Fibroblast of upper back skin (primary cell): ENCODE measurements at places on chromosomes 7 and 10.

- no peak for DNase-seq
These were observed 75.5 kb downstream of the HTR5A start for GRCh38 chr7:155145477-155146255.

GRCh38 chr10:51675088-51675487, 24.3 kb downstream of the CSTF2T start:
- no peak for DNase-seq

- DNase-seq: no peak
These were observed 153.6 kb downstream of the TYW1B start for GRCh38 chr7:72674394-72674793.

GRCh38 chr7:116211006-116211912, 920 bp downstream of the TES start:
- peak; percentile 89 for DNase-seq

GRCh38 chr10:31756729-31757110, 171.9 kb downstream of the ARHGAP12 start:
- DNase-seq: no peak

- no peak for DNase-seq
These were observed 70.8 kb downstream of the LRRC17 start for GRCh38 chr7:102983602-102984001.

DNA sequence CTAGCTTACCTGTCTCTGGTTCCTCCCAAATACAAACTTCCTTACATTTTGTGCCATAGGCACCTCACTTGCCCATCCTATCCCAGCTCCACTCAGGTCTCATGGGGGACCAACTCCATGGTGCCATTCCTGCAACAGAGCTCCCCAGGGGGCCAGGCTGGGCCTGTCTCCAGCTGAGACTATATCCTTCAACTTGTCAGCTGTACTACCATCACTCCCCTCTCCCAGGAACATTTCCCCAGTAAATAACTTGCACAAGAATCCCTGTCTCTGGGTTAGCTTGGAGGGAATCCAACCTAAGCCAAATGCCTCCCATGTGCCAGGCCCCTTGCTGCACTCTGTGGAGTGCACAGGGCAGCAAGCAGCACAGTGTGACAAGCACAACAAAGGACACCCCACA, 33.2 kb downstream of the FRMPD2 start:
- no peak for DNase-seq

GRCh38 chr7:140640727-140641523, at the start of gene DENND2A:
DENND2A (minus strand) TSS chr7:140640813; CDS start chr7:140602397, 38,416 bp downstream.
- peak; percentile 59 for DNase-seq

DNA sequence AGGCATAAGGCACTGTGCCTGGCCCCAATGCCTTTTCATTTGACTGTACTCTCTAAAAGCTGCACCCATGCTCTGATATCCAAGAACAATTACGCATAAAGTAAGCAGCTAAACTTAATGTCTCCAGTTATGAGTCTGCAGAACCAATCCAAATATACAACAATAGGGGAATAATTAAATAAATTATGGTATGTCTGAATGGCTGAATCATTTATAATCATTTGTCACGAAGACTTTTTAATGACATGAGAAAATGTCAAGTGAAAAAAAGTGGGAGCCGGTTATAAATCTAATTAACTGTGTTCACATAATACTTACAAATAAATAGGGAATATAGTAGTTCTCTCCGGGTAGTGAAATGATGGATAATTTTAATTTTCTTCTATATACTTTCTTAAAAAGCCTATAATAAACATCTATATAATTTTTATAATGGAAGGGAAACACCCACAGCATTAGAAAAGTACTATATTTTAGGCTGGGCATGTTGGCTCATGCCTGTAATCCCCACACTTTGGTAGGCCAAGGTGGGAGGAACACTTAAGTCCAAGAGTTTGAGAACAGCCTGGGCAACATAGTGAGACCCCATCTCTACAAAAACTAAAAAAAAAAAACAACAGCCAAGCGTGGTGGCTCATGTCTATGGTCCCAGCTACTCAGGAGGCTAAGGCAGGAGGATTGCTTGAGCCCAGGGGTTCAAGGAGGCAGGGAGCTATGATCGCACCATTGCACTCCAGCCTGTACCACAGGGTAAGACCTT, 14.2 kb downstream of the SLC37A3 start:
- DNase-seq: no peak

DNA sequence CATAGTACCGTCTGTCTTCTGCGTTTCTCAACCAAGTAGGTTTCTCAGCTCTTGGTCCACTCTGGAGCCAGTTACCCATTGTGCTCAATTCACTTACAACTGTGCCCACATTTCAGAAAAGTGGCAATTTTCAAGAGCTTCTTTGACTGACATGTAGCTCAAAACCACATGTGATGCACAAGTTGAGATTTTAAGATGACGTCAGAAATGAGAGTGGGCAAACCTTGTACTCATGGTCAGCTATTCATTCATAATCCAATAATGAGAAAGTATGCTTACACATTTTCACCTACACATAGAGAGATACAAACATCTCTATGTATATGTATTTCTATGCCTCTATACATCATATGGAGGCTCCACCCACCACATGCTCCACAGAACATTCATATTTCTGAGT, 487.2 kb upstream of the AKR1E2 start:
- no peak for DNase-seq

DNA sequence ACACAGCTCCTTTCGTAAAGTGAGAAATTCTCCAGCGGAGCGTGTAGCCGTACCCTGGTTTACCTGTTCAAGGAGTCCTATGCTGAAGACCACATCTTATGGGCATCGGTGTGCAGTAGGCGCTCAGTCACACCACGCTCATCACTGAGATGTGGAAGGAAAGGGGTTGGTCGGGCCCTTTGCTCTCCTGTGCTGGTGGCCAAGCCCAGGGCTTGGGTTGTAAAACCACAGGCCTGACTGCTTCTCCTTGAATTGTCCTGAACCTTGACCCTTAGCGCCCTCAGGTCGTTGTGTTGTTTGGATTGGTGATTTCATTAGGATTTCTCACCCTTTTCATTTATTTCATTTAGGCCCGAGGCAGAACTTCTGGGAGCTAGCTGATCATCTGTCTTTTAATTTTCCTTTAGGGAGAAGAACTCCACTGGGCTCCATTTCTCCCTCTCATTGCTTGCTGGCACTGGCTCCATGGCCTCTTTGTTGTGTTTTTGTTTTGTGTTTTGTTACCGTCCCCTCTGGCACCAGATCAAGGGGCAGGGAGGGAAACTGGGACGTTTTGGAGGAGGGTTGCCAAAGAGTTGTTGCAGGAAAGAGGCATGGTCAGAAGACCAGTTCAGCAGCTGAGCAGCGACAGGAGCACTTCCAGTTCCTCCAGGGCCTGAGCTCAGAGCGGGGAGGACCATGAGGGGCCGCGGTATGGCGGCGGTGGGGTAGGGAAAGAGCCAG, 511.4 kb upstream of the GALNT17 start:
- no peak for DNase-seq

DNA sequence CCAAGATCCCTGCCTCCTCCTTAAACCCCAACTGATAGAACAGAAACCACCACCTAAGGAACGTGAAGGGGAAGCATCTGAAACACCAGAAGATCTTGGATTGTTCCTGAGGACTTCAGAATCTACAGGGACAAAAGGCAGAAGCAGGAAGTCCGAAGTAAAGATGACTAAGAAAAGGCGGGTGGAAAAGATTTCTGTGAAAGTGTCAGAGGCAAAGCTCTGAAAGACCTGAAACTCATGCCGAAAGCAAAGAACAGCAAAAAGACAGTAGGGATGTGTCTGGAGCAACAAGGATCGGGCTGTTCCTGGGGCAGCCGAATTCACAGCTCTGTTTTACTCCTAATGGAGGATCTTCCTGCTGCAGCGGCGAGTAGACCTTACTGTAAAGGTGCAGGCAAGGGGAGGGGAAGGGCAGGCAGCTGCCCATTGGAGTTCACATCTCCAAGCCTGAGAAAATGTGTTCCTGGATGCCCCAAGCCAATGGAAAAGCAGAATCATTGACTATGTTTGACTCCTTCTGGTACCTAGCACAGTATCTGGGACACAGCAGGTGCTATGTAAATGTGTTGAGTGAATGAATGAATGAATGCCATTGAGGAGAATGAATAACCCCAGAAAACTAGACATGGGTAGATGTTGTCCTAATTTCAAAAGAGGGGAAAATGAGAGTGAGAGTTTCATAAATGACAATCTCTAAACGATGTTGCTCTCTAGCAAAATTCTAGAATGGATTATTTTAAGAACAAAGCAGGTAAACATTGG, 40.4 kb downstream of the PDIA4 start:
- peak; percentile 14 for DNase-seq
